ENCODE measurements at places on chromosomes 16 and 17.

DNA sequence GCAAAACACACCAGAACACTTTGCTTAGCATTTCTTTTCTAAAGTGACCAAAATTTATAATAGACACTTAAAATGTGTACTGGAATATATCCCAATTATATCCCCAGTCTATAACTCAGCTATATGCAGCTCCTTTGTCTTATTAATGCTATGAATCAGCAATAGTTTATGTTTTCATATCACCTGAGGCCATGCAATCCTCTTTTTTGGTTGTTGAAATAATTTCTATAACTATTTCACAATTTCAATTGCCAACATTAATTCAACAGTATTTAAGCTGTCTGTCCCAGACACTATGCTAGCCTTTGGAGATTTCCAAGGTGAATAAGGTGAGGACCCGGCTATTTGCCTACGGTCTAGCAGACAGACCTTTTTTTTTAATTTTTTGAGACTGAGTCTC lies 17.2 kb upstream of the BMERB1 start:
- DNase-seq = no peak

DNA sequence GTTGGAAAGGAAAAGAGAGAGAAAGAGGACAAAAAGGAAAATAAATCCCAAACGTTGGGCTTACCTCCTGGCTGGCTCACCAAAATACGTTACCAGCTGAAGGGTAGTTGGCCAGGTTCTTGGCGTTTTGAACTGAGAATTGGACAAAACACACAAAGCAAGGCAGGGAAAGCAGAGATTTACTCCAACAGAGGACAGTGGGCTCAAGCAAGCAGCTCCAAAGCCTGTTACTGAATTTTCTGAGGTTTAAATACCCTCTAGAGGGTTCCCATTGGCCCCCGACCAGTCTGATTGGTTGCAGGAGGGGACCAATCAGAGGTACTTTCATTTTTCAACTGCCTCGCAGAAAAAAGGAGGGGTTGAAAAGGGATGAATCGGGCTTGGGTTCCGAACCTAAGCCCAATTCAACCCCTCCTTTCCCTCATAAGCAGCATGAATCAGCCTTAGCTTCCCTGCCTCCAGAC lies 55.6 kb upstream of the ALOX12 start:
- no peak for DNase-seq

- DNase-seq = no peak
Measured at GRCh38 chr16:50547340-50548124, 664 bp upstream of the NKD1 start.

DNA sequence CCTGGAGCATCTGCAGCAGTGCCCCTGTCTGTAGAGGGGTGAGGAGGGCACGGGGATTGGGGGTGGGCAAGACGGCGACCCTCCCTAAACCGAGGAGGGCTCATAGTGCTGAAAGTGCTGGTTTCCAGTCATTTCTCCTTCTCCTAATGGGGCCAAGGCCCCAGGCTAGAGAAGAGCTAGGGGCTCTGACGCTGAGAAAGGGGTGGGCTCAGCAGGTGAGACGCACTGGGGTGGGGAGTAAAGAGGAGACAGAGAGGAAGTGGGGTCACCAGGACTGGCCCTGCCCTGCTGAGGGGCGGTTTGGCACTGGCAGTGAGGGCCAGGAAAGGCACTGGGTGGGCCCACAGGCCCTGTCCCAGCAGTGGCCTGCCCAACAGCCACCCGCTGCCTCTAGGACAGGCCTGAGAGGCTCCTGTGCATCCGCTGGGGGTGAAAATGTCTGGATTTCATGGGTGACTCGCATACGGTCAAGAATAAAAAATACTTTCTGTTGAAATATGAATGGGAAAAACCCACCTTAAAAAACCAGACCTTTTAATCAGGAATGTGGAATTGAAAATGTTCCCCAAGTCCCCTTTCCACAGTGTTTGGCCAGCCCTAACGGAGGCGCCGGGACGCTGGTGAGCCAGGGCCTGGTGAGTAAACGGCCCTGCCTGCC lies 122.4 kb upstream of the SMURF2 start:
- DNase-seq = no peak

GRCh38 chr17:42536048-42536371 lies at the start of gene NAGLU:
Gene NAGLU (plus strand): TSS chr17:42536241. CDS start chr17:42536273, 32 bp downstream.
- no peak for DNase-seq

DNA sequence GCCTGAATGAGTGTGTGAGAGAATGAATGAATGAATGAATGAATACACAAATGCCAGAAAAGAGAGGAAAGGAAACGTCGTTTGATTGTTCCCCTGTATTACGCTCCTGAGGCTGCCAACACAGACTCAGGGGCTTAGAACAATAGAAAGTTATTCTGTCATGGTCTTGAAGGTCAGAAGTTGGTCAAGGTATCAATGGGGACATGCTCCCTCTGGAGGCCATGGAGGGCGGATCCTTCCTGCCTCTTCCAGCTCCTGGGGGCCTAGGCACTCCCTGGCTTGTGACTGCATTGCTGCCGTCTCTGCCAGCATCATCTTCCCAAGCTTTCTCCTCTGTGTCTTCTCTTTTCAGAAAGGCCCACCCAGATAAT lies 1.5 kb upstream of the SLC38A8 start:
- DNase-seq = no peak

DNA sequence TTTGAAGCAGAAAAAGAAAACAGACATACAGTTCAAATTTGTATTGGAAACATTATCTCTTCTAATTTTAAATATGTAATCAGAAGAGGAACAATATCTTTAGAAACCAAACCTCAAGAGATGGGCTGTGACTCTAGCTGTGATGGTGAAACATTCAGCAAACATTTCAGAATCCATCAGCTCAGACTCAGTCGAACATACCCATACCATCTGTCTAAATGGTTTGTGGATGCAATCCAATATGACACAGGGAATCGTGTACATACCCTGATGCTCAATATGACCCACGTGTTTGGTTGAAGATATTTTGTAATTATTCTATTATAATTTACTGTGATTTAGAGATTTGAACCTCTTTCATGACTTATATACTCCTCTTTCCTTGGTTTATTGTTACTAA lies 665.2 kb upstream of the CDH8 start:
- DNase-seq = no peak

- DNase-seq = no peak
Measured at GRCh38 chr16:78217276-78217675, 117.8 kb downstream of the WWOX start.

- no peak for DNase-seq
Measured at GRCh38 chr16:27242868-27243590, 25.5 kb downstream of the NSMCE1 start.

GRCh38 chr17:3968015-3968414 lies 3.8 kb upstream of the ATP2A3 start:
- DNase-seq = no peak

DNA sequence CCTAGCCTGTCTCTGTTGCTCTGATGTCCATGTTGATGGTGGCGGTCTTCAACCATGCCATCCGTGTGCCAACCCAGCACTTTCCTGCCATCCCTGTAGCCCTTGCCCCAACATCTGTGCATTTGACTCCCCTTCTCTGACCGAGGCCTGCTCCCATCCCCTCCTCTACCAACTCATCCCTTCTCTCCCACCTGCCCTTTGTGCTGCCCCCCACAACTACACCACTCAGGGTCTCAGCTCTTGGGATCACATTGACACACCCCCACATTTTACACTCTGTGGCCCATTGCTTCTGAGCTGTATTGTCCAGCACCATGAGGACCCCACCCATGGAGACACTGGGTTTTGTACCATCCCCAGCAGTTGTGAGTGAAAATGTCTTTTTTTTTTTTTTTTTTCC lies 11.6 kb downstream of the HS3ST3B1 start:
- DNase-seq = no peak

GRCh38 chr17:14359163-14360020 lies 58.5 kb downstream of the HS3ST3B1 start:
- DNase-seq = no peak

- no peak for DNase-seq
Measured at GRCh38 chr17:56751145-56751738, 82.5 kb downstream of the C17orf67 start.

DNA sequence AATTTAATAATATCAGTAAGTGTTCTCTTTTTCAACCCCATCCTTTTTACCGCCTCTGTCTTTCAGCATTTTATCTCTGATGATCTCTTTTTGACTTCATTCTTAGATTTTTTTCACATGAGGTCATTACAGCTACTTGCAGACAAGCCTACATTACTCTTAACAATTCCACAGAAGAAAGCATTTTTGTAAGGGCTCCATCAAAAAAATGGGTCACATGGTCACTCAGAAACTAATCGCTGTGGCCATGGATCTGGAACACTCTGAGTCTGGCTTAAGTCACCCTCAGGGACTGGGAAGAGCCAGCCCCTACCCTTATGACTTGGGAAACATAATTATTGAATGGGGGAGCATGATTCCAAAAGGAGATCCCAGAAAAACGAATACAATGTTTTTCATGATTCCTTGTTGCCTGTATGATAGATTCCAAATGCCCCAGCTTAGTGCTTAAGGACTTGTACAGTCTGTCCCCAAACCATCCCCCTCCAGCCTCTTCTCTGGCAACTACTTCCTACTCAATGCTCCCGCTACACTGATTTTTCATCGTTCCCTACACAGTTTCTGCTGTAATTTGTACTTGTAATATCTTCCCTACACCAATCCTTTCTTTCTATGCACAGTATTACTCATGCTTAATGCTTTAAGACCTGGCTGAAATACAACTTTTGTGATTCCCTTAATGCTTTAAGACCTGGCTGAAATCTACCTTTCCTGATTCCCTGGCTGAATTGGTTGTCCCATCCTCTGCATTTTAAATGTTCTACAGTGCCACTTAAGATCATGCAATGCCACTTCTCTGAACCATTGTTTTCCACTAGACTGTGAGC lies 457.8 kb downstream of the HS3ST4 start:
- no peak for DNase-seq

- DNase-seq = no peak
Measured at GRCh38 chr16:471353-472198, 46.1 kb downstream of the RAB11FIP3 start.

DNA sequence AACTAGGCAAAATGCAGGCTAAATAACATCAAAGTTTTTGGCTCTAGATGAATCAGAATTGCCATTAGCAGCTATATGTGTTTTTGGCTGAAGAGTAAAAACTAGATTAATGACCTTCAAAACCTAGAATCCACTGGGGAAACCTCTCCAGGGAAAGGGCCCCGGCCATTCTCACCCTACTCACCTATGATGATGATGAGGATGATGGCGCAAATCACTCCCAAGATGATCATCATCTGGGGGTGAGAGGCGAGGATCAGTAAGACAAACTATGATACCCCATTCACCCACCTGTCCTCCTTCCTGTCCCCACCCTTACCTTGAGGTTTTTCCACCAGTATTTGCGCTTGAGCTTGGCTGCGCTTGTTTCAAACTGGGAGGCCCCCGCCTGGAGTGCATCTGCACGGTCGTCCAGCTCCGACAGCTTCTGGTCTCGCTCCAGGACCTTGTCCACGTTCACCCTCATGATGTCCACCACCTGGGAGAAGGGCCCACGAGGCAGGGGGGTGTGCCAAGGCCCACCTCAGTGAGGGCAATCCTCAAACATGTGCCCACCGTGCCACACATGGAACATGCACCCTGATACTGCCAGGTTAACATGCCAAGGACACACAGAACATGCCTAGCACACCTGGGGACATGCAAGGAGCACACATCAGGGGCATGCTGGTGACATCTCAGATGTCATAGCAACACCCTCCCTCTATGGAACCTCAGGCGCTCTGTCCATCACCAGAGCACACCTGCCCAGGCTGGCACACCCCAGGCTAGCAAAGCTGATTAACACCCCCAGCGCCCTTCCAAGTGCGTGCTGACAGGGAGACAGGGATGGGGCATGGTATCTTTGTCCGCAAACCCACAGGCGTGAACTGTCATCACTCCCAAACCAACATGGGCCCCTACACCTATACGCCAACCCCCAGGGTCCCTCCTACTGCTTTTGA lies 1.2 kb downstream of the VAMP2 start:
- no peak for DNase-seq

GRCh38 chr16:71927787-71928186 lies 32.5 kb downstream of the IST1 start:
- no peak for DNase-seq

GRCh38 chr17:46088595-46088994 lies 89.5 kb downstream of the STH start:
- DNase-seq = no peak

- no peak for DNase-seq
Measured at GRCh38 chr17:18161207-18162145, 22.2 kb upstream of the ALKBH5 start.

- no peak for DNase-seq
Measured at GRCh38 chr17:11278992-11279270, 37.9 kb downstream of the SHISA6 start.

DNA sequence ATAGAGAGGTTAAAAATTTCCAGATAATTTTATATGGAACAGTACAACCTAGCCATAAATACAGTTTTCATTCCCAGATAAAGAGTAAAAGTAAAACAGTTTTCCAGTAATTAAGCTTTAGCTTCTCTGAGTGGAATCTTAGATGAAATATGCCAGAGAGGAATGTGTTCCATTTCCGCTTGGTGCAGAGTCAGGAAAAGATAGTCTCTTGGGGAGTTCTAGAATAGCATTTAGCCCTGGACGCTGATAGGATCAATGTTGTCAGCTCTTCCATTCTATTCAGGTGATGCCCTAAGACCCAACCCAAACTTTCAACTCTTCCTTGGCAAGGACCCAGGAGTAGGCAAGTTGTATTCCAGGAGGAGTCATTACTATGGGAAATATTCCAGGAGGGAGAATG lies 30.9 kb upstream of the ABCA3 start:
- DNase-seq = no peak

- DNase-seq = no peak
Measured at GRCh38 chr16:50763211-50763610, 21.3 kb downstream of the CYLD start.

DNA sequence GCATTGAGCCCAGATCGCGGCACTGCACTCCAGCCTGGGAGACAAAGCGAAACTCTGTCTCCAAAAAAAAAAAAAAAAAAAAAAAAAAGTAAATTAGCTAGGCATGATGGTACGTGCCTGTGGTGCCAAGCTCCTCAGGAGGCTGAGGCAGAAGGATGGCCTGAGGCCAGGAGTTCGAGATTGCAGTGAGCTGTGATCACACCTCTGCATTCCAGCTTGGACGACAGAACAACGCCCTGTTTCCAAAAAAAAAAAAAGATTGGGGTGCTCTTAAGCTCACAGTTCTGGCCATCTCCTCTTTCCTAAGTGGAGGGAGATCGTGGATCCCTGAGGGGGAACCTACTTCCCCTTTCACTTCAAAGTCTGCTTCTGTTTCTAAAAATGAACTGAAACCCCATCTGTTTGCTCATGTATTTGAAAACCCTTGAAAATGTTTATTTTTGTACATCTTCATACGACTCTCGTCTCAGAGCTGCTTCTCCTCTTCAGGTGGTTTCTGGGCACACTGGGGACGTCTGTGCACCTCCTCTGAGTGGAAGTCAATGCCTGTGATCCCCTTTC lies 138.8 kb downstream of the PRKCA start:
- DNase-seq = no peak

DNA sequence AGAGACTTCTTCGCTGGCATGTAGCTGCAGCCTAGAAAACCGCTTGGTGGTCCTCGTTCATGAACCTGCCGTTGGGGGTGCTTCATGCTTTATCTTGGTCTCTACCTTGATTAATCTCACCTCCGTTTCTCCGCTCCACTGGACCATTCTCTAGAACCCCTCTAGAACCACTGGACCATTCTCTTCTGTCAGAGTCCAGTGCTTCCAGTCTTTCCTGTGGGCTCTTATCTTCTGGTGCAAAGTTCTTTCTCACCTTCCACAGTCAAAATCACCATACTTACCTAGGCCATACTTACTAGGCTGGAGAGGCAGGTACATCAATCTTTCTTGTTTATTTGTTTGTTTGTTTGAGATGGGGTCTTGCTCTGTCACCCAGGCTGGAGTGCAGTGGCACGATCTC lies 71.4 kb downstream of the PITPNC1 start:
- DNase-seq = no peak
